ENCODE measurements at places on chromosomes 2 and 18.
A peak's percentile ranks its signal among the peaks of the same experiment; 100 is the strongest.

DNA sequence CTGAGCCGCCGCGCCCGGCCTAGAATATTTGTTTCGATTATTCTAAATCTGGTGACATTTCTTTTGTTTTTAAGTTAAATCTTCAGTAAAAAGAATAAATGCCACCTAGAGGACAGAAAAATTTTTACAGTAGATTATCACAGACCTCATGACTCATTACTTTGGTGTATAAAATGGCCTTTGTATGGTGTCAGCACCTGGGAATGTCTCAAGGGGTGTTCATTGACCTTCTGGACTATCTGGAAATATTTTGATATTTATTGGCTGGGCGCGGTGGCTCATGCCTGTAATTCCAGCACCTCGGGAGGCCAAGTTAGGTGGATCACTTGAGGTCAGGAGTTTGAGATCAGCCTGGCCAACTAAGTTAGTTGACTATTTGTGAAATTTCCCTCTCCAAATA lies 30.3 kb upstream of the SLC30A6 start:
- peak; percentile 55 for DNase-seq

GRCh38 chr2:152456262-152456661 lies 121.3 kb downstream of the FMNL2 start:
- no peak for DNase-seq

- no peak for DNase-seq
These were observed 61.3 kb downstream of the PKP4 start for GRCh38 chr2:158518084-158518483.

DNA sequence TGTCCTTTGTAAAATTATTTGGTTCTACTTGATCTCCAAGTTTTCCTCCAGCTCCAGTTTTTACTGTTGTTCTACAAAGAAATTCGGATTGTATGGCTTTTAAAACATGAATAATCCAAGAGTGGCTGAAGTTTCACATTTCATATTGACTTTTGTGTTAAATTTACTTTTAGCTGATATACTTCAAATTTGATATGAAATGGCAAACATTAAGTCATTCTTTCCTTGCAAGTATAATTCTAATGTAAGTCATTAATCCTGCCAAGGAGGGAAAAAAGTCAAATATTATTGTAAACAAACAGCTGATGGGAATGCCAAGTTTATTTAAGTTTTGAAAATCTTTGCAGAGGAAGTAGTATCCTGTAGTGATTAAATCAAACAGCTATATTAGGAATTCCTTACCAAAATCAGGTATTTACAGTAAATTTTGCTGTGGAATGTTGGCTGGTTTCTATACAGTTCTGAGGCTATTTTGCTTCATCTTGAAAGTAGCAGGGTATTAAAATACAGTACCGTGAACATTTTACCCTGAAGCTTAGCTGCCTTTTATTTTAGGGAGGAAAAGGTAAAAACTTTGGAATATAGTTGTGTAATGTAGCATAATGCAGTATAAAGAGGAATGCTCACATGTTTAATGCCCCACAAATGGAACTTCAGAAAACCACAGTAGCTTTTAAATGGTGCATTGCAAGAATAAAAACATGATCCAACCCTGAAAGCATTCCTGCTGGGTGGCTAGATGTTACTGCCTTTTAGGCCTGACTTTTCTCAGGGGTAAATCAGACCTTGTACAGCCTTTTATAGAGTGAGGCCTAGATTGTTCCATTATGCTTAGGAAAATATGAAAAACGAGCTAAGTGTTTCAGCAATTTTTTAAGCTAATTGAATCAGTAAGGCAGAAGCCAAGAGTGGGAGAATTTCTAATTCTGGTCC lies 62.7 kb upstream of the NT5C1B start:
- DNase-seq: peak; percentile 63

GRCh38 chr2:10424051-10424450 lies 24.1 kb downstream of the ODC1 start:
- DNase-seq: peak; percentile 76

- DNase-seq: no peak
These were observed 472.7 kb upstream of the HS6ST1 start for GRCh38 chr2:128791120-128791984.

GRCh38 chr18:67432806-67433205 lies 83.7 kb downstream of the DSEL start:
- no peak for DNase-seq

DNA sequence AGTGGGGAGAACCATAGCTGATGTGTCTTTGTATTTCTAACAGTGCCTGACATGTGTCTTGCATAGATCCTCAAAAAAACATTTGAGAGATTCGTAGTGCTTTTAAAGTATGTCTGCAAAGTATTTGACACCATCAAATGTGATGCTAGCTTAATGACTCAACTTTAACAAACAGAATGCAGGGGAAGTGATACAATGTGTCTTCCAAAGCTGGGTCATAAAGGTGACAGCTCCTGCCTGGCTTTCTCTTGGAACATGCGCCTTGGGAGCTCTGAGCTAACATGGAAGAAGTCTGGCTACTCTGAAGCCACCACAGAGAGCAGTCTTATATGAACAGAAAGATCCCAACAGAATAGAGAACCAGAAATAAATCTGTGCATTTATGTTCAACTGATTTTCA lies 78.2 kb downstream of the C1D start:
- no peak for DNase-seq

DNA sequence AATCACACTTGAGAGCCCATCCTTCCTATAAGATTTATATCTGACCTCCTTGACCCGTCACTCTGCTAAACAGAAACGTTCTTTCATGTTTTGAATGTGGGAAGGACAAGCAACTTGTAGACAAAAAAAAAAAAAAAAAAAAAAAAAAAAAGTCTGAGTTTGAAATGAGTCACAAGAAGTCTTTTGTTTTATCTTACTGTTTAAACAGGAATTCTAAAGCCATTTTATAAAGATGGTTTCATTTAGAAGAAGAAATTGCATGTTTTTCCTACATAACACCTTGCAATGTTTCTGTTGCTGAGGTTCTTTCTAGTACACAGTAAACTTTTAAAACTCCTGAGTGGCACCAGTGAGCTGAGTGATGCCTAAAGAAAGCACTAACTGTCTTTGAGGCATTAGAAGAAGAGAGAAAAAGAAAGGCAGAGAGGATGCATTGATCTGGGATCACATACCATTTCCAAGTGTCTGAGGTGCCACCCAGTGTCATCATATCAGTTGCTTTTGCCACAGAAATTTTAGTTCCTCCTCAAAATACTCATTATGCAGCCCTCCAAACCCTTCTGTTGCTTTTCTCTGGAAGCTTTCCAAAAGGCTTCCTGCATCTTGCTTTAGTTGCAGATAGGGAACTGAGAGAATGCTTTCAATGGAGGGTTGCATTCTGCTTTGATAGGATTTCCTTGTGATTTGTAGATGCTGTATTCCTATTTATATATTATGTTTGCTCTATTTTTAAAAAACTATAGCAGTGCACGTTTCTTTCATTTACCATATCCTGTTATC lies 69.1 kb downstream of the ACVR2A start:
- no peak for DNase-seq

All from non-pigmented ciliary epithelial cell (primary cell).